ENCODE measurements at places on chromosomes 2 and 18. TPM values are rescaled to one million over a fixed set of nuclear protein-coding genes. Genes with fewer than 3 reads are reported as not detected.

Gene LBX2
- total RNA-seq = 0.77 TPM

Gene FOXI3
- not detected for total RNA-seq

Gene RSAD2
- total RNA-seq = 0.53 TPM

Gene MC5R
- not detected for total RNA-seq

Gene FSHR
- not detected for total RNA-seq

DNA sequence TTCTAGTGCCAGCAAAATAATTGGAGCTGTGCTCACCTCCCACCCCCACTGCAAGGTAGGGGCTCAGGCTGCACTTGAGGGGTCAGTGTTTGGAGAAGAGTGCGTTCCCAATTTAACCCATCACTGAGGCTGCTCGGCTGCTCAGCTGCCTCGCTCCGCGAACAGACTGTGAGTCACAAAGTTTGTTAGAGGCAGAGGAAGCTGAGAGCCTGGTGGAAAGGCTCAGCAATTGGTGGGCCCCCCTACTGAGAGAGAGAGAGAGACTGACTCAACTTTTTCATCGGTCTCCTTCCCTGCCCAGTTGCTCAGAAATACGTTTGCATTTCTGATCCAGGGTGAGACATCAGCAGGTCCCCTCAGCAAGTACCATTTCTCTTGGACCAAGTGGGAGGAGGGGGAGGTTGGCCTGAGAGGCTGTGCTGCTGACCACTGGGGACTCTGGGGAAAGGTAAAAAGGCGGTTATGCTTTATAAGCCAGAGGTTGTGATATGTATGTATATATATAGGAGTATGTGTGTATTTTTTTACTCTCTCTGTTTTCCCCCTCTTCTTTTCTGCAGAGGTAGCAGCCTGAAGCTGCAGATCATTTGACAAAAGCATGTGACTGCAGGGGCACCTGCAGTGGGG lies 1.5 kb downstream of the EFR3B start:
- peak; percentile 50 for DNase-seq

DNA sequence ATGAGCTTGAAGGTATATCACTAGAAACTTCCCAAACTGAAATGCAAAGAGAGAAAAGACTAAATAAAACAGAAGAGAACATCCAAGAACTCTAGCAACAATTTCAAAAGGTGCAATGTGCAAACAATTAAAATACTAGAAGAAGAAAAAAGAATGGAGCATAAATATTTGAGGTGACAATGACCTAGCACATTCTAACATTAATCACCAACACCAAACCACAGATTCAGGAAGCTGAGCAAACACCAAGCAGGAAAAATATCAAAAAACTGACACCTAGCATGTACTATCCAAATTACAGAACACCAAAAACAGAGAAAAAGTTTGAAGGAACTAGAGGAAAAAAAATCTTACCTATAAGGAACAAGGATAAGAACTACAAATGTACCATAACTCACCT lies 460.8 kb downstream of the IRS1 start:
- peak; percentile 44 for DNase-seq

- DNase-seq = no peak
Observed at GRCh38 chr2:197197895-197198311, 112.7 kb downstream of the ANKRD44 start.

DNA sequence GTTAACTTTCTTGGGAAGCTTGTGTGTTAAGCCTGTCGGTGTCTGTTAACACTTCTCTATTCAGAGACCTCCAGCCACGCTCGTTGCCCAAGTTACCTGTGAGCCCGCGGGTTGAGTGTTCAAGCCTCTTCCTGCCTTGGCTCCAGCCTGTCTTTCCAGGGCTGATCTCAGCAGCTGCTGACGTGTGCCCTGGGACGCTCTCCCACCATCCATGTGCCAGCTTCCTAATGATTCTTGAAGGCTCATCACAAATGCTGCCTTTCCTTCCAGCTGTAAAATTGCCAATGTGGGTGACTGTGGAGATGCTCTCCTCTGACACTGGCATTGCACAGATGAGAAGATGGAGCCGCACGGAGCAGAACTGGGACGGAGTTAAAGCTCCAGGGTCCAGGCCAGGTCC lies 6.1 kb downstream of the RNF144A start:
- no peak for DNase-seq

DNA sequence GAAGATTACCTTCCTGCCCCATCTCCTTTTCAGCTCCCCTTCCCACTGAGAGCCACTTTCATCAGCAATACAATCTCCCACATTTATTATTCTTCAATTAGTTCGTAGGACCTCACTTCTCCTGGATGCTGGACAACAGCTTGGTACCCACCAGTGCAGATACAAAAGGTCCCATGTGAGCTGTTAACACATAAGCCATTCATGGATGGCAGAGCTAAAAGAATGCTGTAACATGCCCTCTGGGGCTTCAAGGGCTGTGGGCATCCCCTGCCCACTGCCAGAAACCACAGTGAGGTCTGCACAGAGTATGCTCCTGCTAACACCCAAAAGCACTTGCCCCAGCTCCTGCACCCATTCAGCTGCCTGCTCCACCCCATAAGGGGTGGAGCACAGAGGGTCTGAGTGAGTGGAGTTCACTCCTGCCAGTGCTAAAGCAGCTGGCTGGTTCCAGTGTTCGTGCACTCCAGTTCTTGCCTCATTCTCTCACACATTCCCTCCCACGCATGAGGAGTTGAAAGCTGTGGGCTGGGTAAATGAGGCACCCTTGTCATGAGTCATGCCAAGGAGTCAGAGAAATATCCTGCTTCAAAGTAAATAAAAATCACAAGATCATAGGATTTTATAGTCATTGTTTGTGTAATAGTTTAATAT lies 305.9 kb upstream of the TMEFF2 start:
- DNase-seq = peak; percentile 100

- no peak for DNase-seq
Observed at GRCh38 chr2:74585406-74586185, 31.1 kb downstream of the DOK1 start.

DNA sequence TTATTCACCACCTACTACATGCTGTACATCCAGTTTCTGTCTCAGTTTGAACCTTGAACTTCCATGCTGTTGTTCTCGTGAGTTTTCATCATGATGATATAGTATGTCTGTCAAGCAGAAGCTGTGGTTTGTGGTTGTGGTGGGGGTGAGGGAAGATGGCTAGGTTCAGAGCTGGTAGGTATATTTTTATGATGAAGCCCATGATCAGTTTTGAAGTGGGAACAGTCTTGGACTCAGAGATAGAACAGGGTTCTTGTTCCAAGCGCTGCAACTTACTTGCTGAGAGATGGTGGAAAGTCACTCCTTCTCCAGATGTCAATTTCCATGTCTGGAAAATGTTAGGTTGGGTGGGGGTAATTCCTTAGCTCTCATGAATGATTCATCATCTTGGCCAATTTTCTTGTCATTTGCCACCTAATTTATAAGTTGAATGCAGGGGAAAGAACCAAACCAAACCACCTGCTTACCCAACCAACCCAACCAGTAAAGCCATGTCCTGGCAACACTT lies 21.6 kb downstream of the PMAIP1 start:
- DNase-seq = no peak

DNA sequence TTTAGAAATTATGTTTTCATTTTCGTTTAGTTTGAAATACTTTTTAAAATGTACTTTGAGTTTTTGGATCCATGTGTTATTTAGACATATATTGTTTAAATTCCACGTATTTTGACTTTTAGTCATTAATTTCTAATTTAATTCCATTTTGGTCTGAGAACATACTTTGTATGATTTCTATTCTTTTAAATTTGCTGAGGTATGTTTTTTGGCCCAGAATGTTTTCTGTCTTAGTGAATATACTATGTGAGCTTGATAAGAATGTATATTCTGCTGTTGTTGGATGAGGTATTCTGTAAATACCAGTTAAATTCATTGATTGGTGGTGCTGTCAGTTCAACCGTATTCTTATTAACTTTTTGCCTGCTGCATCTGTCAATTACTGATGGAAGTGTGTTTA lies 26.4 kb downstream of the VRK2 start:
- no peak for DNase-seq

DNA sequence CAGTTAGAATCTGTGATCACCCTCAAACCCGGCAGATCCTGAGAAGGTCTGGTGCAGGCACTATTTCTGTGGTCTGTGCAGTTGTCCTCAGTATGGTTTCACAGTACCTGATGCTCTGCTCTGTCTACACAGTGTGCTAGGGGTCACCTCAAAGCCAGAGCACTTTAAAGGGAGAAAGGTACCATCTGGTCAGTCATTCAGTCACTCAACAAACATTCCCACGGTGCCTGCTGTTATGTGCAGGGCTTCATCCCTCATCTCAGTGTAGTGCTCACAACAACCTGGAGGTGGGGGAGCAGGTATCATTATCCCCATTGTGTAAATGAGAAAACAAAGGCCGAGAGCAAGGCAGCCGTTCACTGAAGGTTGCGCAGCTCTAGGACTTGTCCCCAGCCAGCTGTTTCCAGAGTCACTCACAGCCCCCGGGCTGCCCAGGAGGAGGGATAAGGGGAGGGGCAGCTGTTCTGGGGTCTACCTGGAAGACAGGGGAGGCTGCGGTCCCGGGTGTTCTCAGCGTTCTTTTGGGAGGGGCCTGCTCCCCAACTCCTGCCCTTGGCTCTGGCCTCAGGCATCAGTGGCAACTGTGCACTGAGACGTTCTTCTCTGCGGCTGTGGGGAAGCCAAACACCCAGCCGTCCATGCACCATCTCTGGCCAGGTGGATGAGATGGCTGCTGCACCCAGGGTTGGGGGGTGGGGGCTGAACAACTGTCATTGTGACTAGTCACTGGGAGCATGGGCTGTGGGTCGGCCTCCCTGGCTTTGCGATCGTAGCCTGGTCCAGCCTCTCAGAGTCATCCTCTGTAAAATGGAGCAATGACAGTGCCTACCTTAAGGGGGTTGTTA lies 9.2 kb downstream of the INHBB start:
- no peak for DNase-seq

- DNase-seq = no peak
Observed at GRCh38 chr2:231521-232185, 32.2 kb downstream of the SH3YL1 start.

DNA sequence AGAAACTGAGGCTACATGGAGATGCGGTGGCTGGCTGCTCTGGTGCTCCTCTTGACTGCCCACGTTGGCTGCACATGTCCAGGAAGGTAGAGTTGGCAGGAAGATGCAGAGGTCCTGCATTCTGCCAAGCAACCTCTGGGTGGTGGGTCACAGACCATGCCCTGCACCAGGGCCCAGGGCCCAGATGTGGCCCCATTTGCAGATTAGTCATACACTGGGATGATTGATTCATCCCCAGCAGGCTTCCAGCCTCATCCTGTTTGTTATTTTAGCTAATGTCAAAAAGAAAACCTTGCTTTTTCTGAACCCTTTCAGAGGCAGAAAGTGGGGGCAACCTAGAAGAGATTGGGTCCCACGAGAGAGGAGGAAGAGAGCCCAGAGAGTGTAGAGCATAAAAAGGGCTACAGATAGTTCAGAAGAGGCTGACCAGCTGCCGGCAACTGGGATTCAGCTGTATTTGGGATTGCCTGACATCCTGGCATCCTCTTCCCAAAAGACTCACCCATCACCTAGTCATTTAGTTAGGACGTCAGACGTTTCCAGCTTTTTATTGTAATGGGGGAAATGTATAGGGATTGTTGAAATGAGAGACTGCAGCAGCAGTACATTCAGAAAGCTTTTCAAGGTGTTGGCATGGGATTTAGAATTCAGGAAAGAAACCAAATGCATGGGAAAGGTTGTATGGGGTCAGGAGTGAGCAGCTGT lies 101.9 kb downstream of the CTIF start:
- peak; percentile 7 for DNase-seq

GRCh38 chr2:31832363-31832762 lies 178.4 kb downstream of the MEMO1 start:
- DNase-seq = no peak

- peak; percentile 38 for DNase-seq
Observed at GRCh38 chr2:152166633-152167032, 8.9 kb downstream of the STAM2 start.

DNA sequence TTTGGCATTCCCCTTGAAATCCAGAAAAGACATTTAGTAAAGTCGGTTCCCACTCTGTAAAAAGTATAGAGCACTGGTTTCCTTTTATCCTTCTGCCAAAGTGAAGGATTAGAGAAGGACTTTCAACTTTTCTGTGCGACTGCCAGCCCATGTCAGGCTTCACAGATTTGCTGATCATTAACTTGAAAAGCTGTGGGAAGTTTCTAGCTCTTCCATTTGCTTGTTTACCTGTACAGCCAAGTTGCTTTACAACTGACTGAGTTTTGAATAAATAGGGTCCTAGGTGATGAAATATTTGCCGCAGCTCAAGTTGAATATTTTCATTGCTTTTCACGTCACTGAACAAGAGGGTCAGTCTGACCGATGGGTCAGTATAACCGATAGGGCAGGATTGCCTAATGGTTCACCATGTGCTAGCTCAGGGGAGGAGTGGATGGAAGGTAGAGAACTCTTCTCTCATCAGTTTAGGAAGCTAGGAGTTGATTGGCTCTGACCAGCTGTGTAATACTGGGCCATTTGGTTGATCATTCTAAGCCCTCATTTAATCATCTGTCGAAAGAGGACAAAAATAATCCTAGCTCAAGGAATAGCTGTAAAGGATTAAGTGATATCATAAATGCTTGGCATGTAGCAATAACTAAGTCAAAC lies 30.4 kb downstream of the UPP2 start:
- no peak for DNase-seq

GRCh38 chr2:3456125-3456524 lies 63.2 kb downstream of the ADI1 start:
- no peak for DNase-seq

DNA sequence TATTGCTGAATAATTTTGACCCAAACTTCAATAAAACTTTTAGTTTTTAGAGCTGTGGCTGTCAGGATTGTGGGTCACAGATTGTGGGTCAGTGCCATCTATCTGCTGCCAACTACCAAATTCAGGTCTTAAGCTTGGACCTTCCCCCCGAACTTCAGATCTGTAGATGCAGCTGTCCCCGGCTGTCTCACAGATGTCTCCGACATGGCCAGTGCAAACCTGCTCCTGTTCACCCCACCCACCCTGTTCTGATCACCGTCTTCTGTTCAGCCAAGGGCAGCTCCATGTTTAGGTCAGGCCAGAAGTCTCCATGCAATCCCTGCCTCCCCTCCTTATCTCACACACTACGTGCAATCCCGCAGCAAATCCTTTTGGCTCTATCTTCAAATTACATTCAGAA lies 175.0 kb downstream of the PRKCE start:
- DNase-seq = no peak

GRCh38 chr18:58545338-58546296 lies 83.3 kb downstream of the ALPK2 start:
- DNase-seq = no peak

GRCh38 chr2:168611896-168612650 lies 156.0 kb downstream of the CERS6 start:
- DNase-seq = peak; percentile 12

- no peak for DNase-seq
Observed at GRCh38 chr2:71684226-71685072, 231.1 kb downstream of the DYSF start.

GRCh38 chr2:184468826-184469225 lies 129.5 kb upstream of the ZNF804A start:
- no peak for DNase-seq

GRCh38 chr2:102184018-102184417 lies 2.8 kb upstream of the IL1RL2 start:
- no peak for DNase-seq

DNA sequence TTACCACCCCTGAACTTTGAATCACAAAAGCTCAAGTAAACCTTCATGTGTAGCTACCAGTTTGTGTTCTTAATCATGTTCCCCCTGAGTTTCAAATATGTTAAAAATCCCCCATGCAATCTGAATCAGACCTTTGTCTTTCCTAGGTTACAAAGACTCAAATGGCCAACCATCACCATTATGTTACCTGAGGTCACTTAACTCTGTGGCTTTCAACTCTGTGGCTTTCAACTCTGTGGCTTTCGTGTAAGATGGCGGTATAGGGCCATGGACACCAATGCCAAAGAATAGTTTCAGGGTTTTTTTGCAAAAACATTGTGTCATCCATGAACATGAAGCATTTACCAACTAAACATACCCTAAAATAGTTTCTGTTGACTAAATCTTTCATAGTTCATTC lies 6.7 kb downstream of the ERMN start:
- no peak for DNase-seq
